ENCODE measurements at places on chromosomes 5 and 9.

GRCh38 chr5:173341961-173342430 lies 13.8 kb upstream of the STC2 start:
- no peak for DNase-seq

DNA sequence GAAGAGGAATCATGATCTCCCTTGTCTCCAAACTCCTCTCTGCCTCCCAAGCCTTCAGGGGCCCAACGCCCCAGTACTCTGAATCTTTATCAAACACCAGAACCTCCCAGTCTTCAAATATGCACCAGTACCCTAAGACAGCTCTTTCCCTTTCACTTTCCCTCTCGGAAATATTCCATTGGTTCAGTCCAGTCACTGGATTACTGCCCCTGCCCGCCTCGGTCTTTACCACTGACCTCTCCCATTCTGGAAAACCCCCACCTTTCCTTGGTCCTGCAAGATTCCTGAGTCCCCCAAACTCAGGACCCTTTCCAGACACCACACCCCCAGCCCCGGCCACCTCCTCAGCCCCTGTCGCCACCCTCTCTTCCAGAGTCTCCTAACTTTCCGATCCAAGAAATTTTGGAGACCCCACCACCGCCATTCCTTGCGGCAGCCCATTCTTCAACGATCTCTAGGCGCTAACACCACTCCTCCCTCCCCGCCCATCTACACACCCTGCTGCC lies 674 bp downstream of the C5orf15 start:
- no peak for DNase-seq

- no peak for DNase-seq
Observed at GRCh38 chr5:151448038-151448985, 909 bp downstream of the SLC36A1 start.

GRCh38 chr5:171242521-171242920 lies 66.5 kb upstream of the TLX3 start:
- no peak for DNase-seq

DNA sequence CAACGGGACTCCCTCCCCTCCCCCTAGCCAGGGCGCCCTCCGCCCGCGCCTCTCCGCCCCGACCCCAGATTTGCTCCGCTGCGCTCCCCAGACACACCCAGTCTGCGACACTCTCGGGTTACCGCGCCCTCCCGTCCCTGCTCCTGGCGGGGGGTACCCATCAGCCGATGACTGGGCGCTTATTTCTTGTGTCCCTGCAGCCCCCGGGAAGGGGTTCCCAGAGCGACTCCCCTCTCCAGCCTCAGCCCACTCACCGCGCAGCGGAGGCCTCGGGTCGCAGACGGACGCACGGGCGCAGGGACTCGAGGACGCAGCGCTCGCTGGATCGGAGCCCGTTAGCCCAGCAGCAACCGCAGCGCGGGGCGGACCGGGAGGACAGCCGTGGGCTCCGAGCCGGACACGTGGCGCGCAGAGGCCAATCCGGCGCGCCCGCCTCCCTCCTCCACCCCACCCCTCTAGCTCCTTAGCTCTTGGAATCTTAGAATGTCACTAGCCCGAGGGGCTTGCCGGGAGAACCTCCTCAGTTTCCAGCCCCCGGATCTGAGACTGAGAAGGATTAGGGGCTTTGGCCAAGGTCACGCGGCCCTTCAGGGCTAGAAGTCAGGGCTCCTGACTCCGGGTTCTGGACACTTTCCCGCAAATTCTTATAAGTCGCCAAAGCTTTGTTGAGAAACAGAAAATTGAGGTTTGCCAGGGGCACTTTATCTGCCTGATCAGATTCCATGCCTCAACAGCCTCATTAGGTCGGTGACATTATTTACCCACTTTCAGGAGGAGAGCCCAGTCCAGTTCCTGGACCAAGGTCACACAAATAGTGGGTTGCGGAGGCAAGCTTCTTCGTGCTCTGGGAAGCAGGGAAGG lies at the start of gene ANXA6:
TSS of gene ANXA6 (minus strand) at position 354 of the 861 bp plus-strand sequence. CDS start 9,878 bp downstream, outside the sequence.
- DNase-seq: no peak

DNA sequence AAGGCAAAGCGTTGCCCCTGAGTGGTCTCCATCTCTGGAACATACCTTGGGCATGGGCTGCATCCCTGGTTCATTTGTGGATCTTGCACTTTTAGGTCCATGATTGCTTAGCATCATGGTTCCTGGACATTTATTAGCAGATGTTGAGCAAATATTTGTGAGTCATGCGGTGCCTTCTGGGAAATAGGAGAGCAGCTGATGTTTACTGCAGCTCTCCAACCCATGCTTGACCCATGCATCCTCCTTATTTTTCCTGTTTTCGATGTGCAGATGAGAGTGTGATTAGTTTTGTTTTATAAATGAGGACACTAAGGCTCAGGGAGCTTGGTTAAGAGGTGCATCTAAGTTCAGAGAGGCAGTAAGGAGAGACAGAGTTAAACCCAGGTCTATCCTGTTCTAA lies 253.7 kb downstream of the ICE1 start:
- no peak for DNase-seq

- no peak for DNase-seq
Observed at GRCh38 chr5:130243641-130244040, 339.4 kb downstream of the CHSY3 start.

GRCh38 chr9:95635986-95636671 lies 119.4 kb upstream of the PTCH1 start:
- DNase-seq: no peak

DNA sequence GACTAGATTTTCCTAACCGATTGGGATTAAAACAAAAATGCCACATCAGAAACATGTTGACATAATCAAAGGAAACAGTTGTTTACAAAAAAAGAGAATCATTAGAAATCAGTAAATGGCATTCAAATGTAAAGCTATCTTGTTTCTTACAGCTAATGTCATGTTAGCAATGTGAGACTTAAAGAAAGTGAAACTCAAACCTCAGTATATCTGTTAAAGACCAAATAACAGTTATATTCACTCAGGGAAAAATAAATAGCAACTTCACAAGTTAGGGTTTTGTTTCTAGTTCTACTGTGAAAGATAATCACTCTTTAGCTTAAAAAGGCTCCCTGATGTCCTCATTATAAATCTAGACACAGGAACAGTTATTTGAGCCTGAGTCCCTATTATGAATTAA lies 189.3 kb upstream of the EFNA5 start:
- DNase-seq: no peak

- no peak for DNase-seq
Observed at GRCh38 chr9:37921546-37922300, 17.8 kb upstream of the SLC25A51 start.

- DNase-seq: no peak
Observed at GRCh38 chr9:23941051-23941450, 115.0 kb upstream of the ELAVL2 start.

DNA sequence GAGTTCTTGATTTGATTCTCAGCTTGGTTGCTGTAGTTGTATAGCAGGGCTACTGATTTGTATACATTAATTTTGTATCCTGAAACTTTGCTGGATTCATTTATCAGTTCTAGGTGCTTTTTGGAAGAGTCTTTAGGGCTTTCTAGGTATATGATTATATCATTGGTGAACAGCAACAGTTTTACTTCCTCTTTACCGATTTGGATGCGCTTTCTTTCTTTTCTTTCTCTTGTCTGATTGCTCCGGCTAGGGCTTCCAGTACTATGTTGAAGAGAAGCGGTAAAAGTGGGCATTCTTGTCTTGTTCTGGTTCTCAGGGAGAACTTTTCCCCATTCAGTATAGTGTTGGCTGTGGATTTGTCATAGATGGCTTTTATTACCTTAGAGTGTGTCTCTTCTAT lies 158.9 kb downstream of the SAXO1 start:
- DNase-seq: no peak

GRCh38 chr5:6483880-6484382 lies 35.3 kb downstream of the UBE2QL1 start:
- DNase-seq: no peak

GRCh38 chr5:83889971-83890745 lies 169.5 kb upstream of the HAPLN1 start:
- no peak for DNase-seq

DNA sequence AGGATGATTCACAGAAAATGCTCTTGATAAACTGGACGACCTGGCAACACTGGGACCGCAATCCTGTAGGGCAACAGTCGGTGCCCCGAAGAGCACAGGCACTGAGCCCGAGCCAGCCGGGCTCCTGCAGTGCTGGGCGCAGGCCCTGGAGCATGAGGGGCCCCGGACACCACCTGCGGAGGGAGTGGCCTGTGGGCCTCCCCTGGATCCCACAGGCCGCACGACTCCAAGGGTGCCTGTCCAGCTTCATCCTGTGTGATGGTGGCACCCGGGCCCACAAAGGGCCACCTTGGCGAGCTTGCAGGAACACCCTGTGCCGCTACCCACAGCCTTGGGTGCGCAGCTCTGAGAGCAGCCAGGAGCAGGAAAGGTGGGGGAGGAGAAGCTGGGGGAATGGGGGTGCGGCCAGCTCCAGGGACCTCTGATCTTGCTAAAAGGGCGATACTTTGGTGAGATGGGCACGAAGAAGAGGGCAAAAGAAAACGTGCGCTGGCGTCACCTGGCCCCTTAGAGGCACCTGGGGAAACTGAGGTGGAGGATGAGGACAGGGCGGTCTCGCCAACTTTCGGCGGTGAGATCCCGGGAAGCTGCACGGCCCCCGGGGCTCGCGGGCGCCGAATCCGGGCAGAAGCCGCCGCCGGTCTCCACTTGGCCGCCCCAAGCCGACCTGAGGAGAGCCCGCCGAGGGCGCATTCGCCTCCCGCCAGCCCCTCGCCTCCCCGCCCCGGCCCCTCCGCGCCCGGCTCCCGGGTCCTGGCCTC lies 722 bp downstream of the TBC1D9B start:
- DNase-seq: peak; percentile 14

All from activated T-helper 1 cell treated with anti-CD3 and anti-CD28 coated beads, Interleukin-2, amount 50 U/mL, for 16 hours (primary cell).